Activated CD8-positive, alpha-beta memory T cell treated with anti-CD3 and anti-CD28 coated beads for 1 hour (primary cell): ENCODE measurements at places on chromosomes 3 and 15.

DNA sequence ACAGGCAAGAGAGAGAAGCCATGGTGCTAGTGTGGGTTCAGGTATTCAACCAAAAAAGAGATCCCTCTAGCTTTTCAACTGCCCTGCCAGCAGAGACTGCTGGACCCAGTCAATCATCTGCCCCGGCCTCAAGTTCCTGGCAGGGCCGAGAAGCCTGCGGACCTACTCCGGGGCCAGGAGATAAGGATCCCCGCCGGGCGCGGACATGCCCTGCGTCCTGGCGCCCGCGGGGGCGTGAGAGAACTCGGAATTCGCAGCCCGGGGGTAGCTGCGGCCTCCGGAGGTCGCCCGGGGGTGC lies 821 bp upstream of the MAGI1 start:
- no peak for DNase-seq

- no peak for DNase-seq
These were observed 453.9 kb downstream of the SQOR start for GRCh38 chr15:46088486-46089445.

GRCh38 chr3:67719333-67719732 lies 64.9 kb upstream of the SUCLG2 start:
- no peak for DNase-seq

- DNase-seq, result no peak
These were observed 95.0 kb downstream of the MYLK start for GRCh38 chr3:123789160-123789559.

DNA sequence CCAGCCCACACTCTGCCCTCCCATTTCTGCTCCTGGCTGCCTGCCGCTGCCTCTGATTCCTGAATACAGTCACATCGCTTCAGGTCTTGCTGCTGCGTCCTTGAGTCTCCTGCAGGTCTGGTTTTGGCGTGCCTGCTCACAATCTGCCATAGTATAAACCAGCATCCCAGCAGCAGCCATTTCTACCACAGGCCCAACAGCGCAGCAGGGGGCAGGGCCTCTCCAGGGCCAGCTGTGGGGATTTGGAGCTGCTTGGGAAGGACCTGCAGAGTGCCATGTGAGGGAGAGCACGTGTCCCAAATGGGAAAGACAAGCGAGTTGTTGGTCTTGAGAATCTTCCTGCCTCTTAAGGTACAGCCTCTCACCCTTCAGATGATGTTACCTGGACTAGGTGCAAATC lies 398.3 kb upstream of the PPP2R3A start:
- DNase-seq, result no peak

GRCh38 chr3:151992326-151993041 lies 119.0 kb downstream of the SUCNR1 start:
- no peak for DNase-seq

DNA sequence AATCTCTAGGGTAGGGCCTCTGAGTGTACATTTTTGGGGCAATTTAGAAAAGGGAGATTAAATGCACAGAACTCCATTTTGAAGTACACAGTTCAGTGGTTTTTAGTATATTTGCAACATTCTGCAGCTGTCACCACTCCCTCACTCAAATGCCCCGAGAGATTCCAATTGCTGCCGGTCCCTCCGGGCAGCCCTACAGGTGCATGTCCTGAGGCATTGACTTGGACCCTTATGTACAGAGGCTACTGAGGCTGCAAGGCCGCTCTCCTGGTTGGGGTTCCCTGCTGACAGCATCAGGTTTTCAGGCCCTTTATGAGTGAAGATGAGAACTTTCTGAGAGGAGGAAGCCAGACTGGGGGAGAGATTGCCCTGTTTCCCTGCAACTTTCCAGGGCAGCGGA lies 39.6 kb downstream of the SMAD6 start:
- no peak for DNase-seq

DNA sequence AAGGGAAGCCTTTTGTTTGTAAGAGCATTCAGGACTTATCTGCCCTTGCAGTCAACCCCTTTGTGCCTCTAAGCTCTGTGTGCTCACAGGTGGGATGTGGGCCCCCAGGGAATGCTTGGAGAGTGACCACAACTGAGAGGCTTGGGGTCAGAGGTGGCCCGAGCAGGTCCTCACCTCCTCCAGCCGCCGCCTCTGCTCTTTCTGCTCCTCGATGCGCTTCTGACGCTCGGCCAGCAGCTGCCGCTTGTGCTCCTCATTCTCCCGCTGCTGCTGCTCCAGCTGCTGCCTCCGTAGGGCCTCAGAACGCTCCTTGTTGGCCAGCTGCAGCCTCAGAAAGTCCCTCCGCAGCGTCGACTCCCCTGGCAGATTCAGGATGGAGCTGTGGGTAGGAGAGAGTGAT lies 130.8 kb upstream of the SLC2A2 start:
- no peak for DNase-seq

GRCh38 chr3:51706788-51707731 lies at the start of gene GRM2:
Gene GRM2, plus strand, starts transcription at chr3:51707068. Its CDS starts 1,916 bp downstream, at chr3:51708984.
- no peak for DNase-seq

DNA sequence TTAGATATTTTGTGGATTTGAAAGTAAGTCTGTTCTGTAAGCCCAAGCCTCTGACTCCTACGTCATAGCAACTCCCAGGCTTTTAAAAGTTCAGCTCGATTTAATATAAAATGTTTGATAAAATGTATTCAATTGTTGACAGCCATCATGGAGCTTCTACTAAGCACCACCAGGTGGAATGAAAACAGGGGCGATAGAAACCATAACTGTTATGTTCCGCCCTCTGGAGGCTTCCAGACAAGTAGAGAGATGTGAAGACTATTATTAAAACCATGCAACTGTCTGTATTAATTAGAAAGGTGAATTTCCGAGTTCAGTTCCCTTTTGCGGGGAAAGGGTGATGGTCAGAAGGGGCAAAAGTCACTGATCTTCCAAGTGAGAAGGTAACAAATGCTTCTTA lies 292.2 kb downstream of the NR2F2 start:
- no peak for DNase-seq

- no peak for DNase-seq
These were observed 8.8 kb downstream of the NUSAP1 start for GRCh38 chr15:41341519-41341918.

DNA sequence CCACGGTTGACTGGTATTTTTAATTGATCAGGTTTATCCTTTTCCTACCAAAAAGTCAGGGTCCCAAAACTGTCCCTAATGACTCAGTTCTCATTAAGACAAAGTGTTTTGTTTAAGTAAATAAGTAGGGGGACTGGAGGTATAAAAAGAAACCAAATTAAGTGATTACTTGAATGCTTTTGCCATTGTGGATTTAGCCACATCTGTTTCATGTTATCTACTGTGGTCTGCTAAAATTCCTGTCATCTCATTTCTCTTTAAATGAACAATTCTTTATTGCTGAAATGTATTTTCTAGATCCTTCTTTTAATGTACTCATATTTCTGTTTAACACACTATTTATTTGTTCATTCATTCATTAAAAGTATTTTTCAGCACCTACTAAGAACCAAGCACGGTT lies 625.9 kb upstream of the ADAMTS9 start:
- DNase-seq, result no peak

- DNase-seq, result no peak
These were observed 1488.1 kb downstream of the OTOL1 start for GRCh38 chr3:162984746-162985145.

- DNase-seq, result no peak
These were observed 7.0 kb downstream of the MINDY4B start for GRCh38 chr3:150898046-150898754.

DNA sequence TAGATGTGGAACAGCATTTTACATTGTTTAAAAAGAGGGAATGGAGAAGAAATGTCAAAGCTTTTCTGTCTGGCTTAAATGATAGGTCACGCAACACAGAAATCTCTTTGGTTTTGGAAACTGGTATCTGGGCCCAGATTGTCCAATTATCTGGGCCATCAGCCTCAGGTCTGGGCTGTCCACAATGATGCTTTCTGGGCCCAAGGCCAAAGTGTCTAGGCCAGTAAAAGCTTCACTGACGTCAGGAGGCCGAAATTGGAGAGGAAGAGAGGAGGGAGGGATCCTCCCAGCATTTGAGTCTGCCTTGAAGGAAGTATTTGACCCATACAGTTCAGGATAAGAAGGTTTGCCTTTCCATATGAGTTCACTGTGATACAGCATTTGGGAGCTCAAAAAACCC lies 60.7 kb upstream of the ALDH1A3 start:
- DNase-seq, result no peak

DNA sequence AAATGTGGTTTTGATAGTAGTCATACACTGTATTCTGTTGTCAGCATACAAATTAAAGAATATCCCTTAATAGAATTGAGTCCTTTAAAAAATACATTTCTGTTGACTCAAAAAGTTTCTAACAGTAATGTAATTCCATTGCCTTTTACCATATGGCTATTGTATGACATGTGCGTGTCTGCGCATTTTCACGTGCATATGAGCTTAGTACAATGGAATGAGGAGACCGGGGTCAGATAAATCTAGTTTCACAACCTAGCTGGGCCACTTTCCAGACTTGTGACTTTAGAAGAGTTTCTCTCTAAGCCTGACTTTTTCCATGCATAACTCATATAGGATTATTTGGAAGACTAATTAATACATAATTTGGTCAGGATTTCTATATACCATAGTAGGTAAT lies 38.7 kb downstream of the ZBTB38 start:
- no peak for DNase-seq

DNA sequence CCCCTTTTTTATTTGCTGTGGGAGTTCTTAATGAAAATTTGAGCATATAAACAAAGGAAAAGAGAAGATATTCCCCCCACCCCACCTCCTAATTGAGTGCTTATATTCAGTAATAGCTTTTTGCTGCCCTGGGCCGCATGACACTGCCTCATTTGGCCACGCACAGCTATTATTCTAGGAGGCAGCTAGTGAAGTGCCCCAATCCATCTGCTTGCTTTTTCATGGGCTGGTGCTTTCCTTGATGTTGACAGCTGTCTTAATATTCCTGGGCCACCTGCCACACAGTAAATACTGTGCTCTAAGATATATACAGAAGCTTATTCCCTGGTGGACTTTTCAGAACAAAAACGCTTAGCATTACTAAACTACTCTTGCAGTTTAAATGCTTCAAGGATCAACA lies 3.8 kb upstream of the CRYBG3 start:
- no peak for DNase-seq
